Nucleus accumbens (tissue), 56 donors: ENCODE measurements at places on chromosomes 7 and 10.

GRCh38 chr7:35430547-35431153 lies 176.8 kb upstream of the TBX20 start:
- no peak for DNase-seq

DNA sequence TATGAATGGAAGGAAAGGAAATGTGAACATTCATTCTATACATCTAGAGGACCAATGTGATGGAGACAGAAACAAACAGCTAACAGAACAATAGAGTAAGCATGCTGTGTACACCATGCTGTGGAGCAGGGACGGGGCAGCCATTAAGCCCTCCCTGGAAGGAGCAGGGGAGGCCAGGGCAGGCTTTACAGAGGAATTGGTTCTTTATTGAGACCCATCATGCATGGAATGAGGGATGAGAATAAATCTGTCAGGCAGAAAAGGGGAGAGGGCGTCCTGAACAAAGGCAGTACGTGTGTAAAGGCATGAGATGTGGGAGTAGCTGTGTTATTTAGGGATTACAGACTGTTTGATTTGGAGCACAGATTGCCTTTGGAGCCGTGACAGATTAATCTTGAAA lies 35.2 kb downstream of the STK17A start:
- no peak for DNase-seq

DNA sequence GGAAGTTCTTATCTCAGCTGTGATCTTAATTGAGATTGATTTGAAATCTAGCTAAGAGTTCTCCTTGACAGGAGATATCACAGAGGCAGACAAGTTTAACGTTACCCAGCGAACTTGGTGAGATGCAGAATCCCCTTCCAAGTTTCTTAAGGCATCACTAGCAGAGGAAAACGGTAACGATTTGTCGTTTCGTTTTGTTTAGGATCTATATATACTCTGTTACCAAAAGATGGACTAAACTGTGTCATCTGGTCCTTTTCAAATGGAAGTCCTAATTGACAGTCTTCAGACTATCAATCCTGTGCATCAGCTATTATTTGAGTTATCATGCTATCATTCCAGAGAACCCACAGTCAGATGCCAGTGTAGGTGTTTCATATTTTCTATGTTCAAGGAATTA lies 316.7 kb upstream of the SORCS1 start:
- no peak for DNase-seq

GRCh38 chr10:109411917-109412316 lies 511.4 kb downstream of the XPNPEP1 start:
- DNase-seq: no peak

GRCh38 chr10:69928339-69928738 lies 124.3 kb upstream of the MACROH2A2 start:
- no peak for DNase-seq

DNA sequence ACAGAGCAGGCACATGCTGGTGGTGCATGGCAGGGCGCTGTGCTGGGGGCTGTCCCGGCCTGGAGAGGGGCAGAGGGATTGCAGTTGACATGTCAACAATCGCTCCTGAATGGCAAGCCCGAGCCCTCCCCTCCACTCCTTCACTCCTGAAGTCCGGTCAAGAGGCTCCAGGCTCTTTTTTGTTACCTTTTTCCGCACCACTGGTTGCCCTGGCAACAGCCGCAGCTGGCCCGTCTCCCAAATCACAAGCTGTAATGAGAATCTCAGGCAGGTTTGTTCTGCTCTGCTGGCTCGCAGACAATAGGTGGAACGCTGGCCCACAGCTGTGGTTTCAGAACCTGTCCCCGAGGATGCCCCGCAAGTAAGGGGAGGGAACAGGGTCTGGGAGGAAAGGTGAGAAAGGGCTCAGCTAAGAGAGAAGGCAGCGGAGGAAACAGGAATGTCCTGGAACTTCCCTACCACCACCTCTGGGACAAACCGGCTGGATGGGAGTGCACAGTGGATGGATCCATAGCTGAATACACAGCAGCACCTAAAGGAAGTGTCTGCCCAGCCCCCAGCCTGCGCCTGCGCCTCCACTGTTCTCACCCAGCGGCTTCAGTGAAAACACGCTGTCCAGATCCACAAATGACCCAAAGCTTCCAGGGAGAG lies 58.9 kb downstream of the CALML3 start:
- DNase-seq: no peak

GRCh38 chr10:92574548-92575261 lies 812 bp upstream of the IDE start:
- DNase-seq: no peak

DNA sequence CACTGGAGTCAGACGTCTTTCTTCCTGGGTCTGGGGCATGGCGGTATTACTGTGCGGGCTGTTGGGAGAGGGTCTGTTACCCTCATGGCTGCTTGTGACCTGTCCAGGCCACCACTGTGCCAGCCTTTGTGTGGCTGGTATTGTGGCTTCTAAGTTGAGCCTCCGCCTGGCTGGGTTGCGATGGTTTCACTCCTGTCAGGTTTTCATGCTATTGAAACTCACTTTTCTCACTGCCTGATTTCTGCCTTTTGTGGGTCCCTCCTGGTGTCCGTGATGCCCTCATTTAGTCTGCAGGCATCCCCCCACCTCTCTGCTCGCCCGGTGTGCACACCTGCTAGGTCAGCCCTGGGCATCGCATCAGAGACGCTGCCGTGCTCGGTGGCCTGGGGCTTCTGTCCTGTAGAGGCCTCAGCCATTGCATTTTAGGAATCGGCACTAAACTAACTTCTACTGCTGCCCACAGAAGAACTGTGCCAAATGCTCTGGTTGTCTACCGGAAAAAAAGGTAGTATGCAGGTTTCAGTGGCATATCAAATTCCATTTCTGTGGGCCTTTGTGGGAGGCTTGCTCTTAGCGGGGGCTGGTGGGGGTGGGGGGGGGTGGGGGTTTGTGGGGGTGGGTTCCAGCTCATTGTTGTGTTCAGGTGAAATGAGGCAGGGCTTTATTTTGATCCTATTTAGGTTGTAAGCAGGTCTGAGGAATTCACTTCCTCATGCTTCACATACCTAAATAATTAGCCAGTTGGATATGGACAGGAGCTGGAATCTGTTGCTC lies 64.3 kb downstream of the MGMT start:
- DNase-seq: no peak

DNA sequence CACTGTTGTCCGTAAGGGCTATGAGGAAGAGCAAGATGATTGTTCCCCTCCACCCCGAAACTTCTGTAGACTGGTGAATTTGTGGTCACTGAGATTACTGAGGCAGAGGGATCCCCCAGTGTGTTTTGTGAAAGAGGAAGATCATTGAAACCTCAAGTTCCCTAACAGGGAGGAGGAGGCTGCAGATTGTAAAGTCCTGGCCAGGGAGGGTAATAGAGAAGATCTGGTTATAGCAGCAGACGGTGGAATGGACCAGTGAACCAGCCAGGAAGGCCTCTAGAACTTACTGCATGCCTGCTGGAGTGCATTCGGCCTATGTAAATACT lies 31.1 kb downstream of the LMTK2 start:
- DNase-seq: no peak

- no peak for DNase-seq
These were observed 27.2 kb downstream of the EBF3 start for GRCh38 chr10:129936923-129937300.

GRCh38 chr7:76428149-76428823 lies 3.5 kb downstream of the ZP3 start:
- no peak for DNase-seq

DNA sequence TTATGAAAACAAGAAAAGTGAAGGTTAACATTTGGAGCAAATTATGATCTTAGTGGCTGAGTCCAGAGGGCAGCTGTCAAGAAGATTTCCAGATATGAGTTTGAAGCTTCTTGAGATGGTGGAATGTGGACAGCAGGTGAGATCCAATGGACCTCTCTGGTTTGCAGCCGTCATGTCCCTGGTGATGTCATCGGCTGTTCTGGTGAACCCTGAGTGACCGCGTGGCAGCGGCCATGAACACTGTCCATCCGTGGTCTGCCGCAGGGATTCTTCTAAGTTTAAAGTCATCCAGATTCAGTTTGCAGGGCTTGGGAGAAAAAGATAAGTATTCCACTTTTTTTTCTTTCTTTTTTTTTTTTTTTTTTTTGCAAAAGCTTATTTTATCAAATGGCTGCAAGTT lies 15.8 kb upstream of the VIPR2 start:
- DNase-seq: no peak

DNA sequence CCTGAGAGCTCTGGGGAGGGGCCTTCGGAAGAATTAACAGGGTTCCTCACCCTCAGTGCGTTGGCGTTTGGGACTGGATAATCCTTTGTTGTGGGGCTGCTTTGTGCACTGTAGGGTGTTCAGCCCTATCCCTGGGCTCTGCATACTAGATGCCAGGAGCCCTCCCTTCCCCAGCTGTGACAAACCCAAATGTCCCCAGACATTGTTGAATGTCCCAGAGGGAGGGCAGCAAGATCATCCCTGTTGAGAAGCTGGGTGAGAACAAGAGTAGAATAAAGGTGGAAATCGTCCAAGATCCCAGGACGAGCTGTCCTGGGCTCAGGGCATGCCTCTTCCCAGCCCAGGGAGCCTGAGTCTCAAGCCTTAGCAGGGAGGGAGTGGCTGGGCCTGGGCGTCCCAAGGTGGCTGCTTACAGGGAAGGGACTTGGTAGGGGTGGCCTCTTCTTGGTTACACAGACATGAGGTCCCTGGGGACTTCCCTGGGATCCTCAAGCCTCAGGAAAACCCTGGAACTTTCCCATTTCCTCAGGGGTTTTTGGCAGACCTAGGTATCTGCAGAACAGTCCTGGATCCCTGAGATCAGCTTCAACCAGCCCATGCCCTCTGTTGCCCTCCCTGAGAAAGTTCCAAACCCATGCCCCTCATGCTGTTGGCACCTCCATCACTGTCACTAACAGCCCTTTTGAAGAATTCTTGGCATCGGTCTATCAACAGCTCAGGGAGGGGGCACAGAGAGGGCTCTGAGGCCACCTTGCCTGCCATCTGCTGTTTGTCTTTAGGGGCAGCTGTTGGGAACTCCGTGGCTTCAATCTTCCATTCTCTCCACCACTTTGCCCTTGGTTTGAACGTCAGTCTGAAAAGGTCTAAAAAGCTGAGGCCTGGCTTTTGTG lies 53.7 kb downstream of the GOLGA7B start:
- DNase-seq: no peak

GRCh38 chr7:32952876-32953275 lies 4.4 kb upstream of the FKBP9 start:
- DNase-seq: no peak

GRCh38 chr7:89042940-89043339 lies 247.4 kb upstream of the TEX47 start:
- DNase-seq: no peak

- no peak for DNase-seq
These were observed 90.2 kb upstream of the CACUL1 start for GRCh38 chr10:118844731-118845521.

DNA sequence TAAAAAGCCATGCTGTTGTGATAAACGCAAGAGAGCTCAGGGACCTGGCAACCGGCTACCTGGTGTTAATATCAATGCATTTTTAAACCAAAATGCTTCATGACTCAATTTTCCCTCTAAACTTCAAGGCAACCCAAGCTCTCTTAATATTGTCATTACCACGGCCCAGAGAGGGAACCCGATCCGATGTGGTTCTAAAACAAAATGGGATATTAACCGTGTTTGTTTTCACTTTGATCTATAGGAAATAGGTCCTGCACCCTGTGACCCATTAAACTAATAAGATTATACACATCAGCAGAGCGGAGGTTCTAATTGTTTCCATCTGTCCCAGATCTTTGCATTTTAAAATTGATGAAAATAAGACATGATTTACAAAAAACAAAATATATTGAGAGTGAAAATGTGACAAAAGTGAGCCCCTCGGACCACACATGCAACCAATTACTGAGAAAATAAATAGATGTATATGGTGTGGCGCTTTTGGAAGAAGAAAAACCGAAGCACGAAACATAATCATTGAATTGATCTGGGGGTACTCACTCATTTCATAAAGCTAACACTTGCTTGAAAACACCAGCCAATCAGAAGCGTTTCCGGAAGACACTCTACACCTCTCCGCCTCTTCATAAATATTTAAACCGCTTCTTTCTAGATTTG lies 290.3 kb upstream of the NFE2L3 start:
- DNase-seq: no peak

- DNase-seq: no peak
These were observed 67.6 kb downstream of the STK17A start for GRCh38 chr7:43650457-43651052.

DNA sequence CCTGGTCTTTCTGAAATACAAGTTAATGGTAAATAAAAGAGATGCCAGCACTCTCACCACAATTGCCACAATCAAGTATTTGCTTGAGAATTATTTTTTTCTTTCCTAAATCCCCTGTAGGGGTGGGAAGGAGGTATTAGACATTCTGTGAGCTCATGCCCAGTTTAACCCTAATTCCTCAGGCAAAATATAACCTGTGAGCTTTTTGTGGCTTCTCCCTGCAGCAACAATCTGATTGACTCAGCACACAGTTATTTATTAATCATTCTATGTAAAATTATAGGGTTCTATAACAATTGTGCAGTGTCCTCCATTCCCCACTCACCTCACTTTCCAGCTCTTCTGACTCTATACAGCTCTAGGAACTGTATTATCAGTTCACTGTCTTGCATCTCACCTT lies 66.3 kb downstream of the GLI3 start:
- no peak for DNase-seq

DNA sequence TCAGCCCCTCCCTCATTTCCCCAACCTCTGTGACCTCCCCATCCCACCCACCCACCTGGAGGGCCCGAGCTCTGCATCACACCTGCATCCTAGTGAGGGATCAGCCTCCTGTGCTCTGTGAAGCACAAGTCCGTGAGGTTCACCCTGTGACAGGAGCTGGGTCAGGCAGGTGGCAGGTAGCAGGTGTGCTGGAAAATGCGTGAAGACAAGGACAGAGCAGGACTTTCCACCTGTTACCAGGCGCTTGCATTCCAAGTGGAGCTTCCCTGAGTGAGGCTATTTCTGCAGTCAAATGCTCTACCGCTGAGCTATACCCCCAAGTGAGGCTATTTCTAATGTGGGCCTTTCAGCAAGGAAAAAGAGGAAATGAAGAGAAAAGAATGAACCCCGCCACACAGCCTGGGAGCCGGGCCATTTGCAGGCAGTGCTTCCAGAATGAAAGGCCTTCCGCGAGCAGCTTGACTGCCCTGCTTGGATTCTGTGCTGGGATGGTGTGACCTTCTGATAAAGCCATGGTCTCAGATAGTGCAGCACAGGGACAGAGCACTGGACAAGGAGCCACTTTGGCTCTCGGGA lies 13.3 kb upstream of the CPXM2 start:
- DNase-seq: no peak
